ENCODE measurements at places on chromosomes 13 and 19.
A peak's percentile ranks its signal among the peaks of the same experiment; 100 is the strongest.

DNA sequence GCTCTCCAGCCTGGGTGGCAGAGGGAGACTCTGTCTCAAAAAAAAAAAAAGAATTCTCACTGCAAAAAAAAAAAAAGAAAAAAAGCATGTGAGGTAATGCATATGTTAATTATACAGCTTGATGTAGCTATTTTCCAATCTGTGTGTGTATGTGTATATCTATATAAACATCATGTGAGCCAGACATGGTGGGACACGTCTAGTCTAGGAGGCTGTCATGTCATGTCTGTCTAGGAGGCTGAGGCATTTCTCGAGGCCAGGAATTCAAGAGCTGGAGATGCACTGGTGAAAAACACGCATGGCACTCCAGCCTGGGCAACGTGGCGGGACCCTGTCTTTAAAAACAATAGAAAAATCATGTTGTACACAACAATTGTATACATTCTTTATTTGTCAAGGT is 6.9 kb upstream of the SBK3 start:
- no peak for DNase-seq

DNA sequence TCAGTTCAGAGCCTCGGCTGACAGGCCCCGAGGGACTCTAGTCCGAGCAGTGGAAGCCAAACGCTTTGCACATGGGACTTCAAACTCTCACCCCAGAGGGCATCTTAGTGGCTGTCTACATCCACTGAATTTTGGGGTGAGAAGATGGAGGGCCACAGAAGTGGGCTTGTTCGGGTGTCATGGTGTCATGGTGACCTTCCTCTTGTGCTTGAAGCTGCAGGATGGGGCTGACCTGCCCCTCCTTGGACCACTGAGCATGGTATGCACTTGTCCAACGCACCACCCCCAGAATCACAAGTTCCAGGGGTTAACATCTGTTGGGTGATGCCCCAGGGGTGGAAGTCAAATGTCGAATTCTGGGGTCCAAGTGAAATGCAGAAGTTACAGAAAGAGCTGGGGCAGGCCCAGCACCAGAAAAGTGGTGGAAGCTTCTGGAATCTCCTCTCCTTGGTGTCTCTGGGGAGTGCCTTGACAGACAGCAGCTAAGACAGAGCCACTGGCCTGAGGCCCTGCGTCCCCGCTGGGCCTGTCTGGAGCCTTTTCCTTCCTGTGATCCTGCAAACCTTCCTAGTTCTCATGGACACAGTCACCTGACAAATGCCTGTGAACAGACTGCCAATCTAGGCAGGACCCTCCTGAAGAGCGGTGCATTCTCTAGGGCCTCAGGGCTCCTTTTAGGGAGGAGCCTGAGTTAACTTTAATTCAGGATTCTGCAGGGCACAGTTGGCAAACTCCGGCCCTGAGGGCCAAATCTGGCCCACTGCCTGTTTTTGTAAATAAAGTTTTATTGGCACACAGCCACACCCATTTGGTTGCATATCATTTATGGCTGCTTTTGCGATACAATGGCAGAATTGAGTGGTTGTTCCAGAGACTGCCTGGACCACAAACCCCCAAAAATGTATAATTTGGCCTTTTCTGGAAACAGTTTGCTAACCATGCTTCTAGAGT is 65.1 kb upstream of the RANBP3 start:
- no peak for DNase-seq

GRCh38 chr19:4547303-4548237 is 7.7 kb upstream of the LRG1 start:
- DNase-seq: no peak

DNA sequence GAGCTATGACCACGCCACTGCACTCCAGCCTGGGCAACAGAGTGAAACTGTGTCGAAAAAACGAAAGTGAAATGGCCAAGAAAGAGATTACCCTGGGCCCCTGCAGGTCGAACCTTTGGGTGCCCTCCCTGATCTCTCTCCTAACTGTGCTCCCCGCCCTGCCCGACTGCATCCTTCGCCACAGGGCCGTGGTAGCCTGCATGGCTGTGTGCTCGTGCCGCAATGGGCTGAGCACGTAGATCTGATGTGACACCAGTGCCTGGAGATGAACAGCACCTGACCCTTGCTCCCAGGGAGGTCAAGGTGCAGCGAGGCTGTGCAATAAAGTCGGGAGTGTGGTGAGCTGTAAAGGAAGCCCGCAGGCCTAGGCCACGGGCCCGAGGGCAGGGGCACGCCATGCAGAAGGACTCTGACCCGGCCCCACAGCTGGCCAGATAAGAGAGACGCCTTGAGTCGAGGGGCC is 60.2 kb downstream of the PEX11G start:
- no peak for DNase-seq

GRCh38 chr19:30906871-30907270 is 442.4 kb downstream of the TSHZ3 start:
- no peak for DNase-seq

DNA sequence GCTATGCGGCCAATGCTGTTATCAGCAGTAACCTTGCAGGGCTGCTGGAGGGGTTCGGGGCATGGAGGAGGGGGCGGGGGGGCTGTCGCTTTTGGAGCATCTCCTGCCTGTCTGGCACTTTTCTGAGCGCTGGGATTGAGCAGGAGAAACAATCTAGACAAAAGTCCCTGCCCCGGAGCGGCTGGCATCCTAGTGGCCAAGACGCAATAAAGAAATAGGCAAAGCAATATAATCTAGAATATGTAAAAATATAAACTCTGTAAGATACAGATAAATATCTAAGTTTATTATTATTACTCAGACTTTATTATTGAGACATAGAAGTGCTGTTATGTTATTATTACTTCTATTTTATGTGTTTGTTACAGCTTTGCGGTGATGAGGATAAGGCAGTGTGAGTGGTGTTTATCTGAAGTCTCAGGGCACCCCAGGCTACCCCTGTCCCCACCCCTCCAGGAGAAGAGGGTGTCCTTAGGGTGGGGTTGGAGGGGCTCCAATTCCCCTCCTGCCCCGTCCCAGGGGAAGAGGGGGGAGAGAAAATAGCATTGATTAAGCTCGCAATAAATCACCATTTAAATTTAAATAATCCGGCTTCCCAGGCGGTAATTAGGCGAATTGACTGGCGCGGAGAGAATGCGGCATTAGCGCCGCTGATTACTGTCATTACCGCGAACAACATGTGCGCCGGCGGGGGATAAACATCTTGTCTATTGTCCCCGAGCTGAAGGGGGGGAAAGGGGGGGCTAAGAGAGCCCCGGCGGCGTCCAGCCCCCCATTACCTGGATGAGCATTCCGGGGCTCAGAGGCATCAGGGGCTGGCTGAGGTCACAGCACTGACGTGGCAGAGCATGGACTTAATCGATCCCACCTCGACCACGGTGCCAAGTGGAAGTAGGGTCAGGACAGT is 3.2 kb downstream of the NPAS1 start:
- DNase-seq: no peak

DNA sequence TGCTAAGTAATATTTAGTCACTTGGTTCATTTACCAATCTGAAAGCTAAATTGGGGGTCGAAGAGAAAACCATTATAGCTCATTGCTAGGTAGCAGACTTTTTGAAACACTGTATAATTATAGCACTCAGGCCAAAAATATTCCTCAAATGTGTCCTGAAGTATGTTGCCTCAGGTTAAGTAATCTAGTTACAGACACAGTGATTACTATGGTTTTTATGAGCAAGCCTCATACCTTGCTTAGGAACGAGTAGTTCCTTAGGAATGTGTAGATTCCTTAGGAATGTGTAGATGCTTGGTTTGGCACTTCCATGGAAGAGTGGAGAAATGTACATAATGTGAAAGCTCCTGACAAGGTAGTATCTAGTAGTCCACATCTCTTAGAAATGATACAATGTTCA is 387.5 kb downstream of the LMO7 start:
- no peak for DNase-seq

GRCh38 chr13:23445794-23446193 is 12.3 kb upstream of the SACS start:
- no peak for DNase-seq

DNA sequence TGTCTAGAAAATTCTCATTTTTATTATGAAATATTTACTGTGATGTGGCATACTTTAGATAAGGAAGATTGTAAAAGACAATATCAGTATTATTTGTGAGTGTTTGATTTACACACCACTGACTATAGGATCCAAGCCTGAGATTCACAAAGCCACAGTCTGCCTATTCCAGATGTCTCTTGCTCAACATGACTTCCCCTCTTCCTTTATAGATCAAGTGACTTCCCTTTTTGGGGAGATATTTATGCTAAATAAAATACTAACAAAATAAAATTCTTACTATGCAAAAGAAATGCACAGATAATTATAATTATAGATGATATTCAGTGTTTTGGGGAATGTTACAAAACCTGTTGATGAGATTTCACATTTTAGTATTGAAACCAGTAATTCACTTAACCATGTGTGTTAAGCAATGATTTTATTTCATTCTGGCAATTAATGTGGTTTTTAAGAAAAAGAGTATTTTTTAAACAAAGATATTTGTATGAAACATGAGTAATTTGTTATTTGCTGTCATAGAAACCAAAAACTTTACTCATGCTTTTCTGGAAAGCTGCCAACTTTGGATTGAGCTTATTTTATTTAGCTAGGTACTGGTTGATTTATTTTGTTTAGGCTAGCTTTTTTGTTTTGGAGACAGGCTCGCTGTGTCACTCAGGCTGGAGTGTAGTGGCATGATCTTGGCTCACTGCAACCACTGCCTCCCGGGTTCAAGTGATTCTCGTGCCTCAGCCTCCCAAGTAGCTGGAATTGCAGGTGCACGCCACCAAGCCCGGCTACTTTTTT is 13.7 kb upstream of the GPR183 start:
- DNase-seq: peak; percentile 45

DNA sequence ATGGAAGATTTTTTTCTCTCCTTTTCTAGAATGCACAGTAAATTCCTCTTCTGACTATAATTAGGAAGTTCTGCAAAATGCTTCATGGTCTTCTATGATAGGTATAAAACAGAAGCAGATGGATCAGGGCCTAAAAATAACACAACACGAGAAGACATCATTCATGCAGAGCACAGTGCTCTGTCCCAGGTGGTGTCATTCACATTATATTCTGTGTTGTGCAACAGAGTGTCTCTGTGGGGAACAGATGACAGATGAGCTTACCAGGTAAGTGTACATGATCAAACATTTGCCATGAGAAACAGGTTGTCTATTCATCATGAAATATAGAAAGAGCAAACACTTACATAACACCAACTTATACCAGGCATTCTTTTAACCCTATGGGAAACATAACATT is 288.3 kb downstream of the KCTD12 start:
- no peak for DNase-seq

DNA sequence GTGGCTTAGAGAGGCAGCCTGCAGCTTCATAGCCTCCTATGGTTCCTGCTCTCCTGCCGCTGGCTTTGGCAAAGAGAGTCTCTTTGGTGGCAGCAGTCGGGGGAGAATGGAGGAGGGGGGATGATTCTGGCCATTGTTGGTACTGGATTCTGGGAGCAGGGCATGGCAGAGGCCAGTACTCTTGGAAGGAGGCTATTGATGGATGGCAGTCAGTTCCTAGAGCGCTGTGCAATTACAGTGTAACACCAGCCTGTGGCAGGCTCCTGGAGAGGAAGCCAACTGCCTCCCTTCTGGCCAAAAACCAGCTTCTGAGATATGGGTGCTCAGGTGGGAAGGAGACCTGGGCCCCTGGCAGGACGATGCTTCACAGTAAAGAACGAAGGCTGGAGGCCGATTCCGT is 47.9 kb upstream of the TMTC4 start:
- no peak for DNase-seq

DNA sequence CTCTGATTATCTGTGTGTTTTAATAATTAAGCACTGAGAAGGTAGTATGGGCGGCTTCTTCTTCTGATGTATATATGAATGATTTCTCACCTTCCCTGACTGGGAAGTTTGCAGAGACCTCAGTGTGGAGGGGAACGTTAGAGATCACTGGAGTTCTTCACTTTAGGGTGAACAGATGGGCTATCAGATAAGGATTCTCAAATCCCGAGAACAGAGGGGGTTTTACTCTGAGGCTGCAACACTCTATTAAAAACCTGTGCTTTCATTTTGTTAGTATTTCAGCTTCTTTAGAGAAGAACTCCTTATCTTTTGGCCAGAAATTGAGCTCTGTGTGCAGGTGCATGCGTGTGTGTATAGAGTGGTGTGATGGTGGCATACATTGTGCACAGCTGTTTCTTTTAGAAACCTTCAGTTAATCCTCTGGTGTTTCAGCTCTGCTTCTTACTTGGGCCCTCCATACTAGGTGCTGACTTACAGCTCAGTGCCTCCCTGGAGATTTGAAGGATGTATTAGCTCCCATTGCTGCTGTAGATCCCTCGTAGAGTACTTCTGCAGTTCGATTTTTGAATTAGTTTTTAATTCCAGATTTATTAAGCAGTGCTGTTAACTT is 45.3 kb upstream of the PCDH9 start:
- DNase-seq: no peak

- no peak for DNase-seq
These were observed 10.7 kb downstream of the CCDC124 start for GRCh38 chr19:17943274-17944221.

DNA sequence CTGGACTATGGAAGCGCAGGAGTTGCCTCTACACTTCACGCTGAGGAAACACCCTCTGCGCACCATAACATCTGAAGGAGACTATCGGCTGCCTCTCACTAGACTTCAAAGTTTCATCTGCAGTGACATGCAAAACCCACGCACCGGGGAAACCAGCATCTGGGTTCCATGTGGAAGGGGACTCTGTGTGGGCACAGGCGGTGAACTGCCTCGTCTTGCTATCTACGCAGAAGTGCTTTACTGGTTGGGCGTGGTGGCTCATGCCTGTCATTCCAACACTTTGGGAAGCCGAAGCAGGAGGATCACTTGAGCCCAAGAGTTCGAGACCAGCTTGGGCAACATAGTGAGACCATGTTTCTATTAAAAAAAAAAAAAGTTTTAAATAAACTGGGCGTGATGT is 116.4 kb downstream of the STK24 start:
- no peak for DNase-seq

- DNase-seq: no peak
These were observed 62.8 kb downstream of the FGF9 start for GRCh38 chr13:21733475-21734263.

DNA sequence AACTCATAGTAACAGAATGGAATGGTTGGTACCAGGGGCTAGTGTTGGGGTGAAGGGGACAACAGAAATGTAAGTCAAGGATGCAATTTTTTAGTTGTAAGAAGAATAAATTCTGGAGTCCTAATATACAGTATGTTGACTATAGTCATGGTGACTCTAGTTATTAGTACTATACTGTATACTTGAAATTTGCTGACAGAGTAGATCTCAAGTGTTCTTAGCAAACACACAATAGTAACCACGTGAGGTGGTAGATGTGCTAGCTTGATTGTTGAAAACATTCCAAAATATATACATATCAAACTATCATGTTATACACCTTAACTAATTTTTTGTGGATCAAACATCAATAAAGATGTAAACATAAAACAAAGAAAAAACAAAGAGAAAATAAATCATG is 1345.1 kb upstream of the PCDH20 start:
- no peak for DNase-seq

DNA sequence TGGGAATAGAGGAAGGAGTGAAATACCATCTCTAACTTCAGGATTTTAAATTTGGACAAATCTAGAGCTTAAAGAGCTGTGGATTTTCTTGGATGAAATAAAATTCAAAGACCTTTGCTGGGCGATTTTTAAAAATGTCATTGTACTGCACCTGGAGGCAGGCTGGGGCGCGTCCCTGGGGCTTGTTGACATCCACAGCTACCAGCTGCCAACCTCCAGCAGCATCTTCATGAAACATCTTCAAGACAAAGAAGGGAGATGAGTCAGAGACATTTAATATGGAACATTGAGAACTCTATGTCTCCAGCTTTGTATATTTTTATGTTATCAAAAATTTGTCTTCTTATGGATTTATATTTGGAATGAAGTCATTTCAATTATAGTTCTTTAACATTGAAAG is 132.5 kb downstream of the NALCN start:
- no peak for DNase-seq

- DNase-seq: peak; percentile 20
These were observed 485.1 kb downstream of the FOXO1 start for GRCh38 chr13:40181203-40181845.
